ENCODE measurements at places on chromosomes 16 and 17. TPM values are rescaled to one million over a fixed set of nuclear protein-coding genes. Genes with fewer than 3 reads are reported as not detected.

Gene MAPK7
- polyA plus RNA-seq: 28.6 TPM

Gene BCAR1
- 81.7 TPM for polyA plus RNA-seq

Gene RNF222
- polyA plus RNA-seq: not detected

Gene TMIGD1
- not detected for polyA plus RNA-seq

Gene MYADML2
- polyA plus RNA-seq: 2.9 TPM

Gene RCVRN
- polyA plus RNA-seq: not detected

Gene KCNJ18
- polyA plus RNA-seq: not detected

Gene NPW
- 4.9 TPM for polyA plus RNA-seq

Gene SERPINF2
- 1.2 TPM for polyA plus RNA-seq

Gene TRPV3
- 2.8 TPM for polyA plus RNA-seq

Gene TEX14
- polyA plus RNA-seq: 0.89 TPM

Gene SLFN13
- polyA plus RNA-seq: 1.0 TPM

Gene CRHR1
- 10.4 TPM for polyA plus RNA-seq

Gene FN3K
- polyA plus RNA-seq: 71.2 TPM

Gene PRAC2
- polyA plus RNA-seq: not detected

Gene TEKT3
- polyA plus RNA-seq: 3.6 TPM

Gene MPDU1
- polyA plus RNA-seq: 96.7 TPM

Gene COPRS
- 91.3 TPM for polyA plus RNA-seq

Gene SLC47A1
- polyA plus RNA-seq: 42.2 TPM

Gene NLRC3
- 3.3 TPM for polyA plus RNA-seq

Gene ZNF385C
- 4.4 TPM for polyA plus RNA-seq

Gene SNF8
- 94.9 TPM for polyA plus RNA-seq

Gene TP53TG3B
- not detected for polyA plus RNA-seq

Gene ITGAL
- 2.5 TPM for polyA plus RNA-seq

Gene CTRB2
- 0.20 TPM for polyA plus RNA-seq

Gene DRC3
- 20.8 TPM for polyA plus RNA-seq

Gene PRSS36
- polyA plus RNA-seq: 10.5 TPM

Gene ANKFN1
- polyA plus RNA-seq: 14.5 TPM

Gene OR4D1
- 0.18 TPM for polyA plus RNA-seq
